Activated T-cell treated with anti-CD3 and anti-CD28 coated beads, Interleukin-2, amount 50 U/mL, for 24 hours (primary cell): ENCODE measurements at places on chromosomes 16 and 17.
A peak's percentile ranks its signal among the peaks of the same experiment; 100 is the strongest.

GRCh38 chr17:7490144-7490543, 6.0 kb downstream of the POLR2A start:
- no peak for DNase-seq

DNA sequence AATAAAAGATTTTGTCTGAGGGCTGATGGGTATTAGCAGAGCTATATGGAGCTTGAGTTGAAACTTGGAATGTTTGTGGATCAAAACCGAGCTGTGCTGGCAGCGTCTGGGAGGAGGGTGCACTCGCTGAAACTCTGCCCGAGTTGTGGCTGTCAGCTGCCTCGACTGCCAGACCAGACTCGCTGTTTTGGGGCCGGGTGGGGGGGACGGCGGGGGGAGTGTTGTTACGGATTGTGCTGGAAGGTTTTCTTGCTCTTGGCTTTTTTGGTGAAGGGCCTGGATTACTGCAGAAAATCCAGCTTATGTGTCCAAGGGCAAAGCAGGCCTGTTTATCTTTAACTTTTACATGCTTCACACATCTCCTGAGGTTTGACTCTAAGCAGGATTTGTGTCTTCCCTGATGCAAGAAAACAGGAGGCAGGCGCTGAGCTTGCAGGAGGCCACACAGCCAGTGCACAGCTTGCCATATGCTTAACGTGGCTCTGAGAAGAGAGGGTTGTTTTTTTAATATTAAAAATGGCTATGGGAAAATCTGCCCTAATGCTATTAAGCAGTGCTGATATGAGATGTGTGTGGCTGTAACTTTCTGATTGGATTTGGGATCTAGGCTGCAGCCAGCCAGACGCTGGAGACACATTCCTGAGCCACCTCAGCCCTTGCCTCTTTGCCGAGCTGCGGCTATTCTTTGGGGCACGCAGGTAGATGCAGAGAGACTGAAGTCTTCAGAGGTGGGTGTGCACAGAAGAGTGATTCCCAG, 20.5 kb upstream of the RPTOR start:
- DNase-seq: no peak

DNA sequence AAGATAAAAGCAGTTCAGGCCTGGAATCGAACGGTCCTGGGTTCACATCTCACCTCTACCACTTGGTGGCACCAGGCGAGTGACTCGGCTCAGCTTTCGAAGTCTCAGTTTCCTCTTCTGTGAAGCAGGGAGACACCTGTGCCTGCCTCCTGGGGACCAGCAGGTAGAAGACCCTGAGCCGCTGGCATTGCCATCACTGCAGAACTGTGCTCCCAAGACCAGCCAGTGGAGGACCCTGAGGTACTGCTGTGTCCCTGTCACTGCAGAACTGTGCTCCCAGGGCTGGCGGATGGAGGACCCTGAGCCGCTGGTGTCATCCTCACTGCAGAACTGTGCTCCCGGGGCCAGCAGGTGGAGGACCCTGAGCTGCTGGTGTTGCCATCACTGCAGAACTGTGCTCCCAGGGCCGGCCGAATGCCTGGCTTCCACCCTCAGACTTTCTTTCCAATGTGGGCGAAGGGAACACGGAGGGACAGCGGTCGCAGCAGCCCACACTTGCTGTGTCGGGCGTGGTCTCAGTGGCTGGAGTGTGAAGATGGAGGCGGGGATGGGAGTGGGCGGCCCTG, 8.7 kb upstream of the SLC7A5 start:
- DNase-seq: peak; percentile 67

- no peak for DNase-seq
Measured at GRCh38 chr17:12386225-12386624, 279.5 kb upstream of the MYOCD start.

GRCh38 chr17:1486802-1487695, 5.4 kb downstream of the MYO1C start:
- DNase-seq: peak; percentile 81
